T follicular helper cell (primary cell): ENCODE measurements at places on chromosomes 7 and 10.
A peak's percentile ranks its signal among the peaks of the same experiment; 100 is the strongest.

GRCh38 chr10:48568546-48568945 lies 36.3 kb downstream of the ARHGAP22 start:
- DNase-seq: no peak

DNA sequence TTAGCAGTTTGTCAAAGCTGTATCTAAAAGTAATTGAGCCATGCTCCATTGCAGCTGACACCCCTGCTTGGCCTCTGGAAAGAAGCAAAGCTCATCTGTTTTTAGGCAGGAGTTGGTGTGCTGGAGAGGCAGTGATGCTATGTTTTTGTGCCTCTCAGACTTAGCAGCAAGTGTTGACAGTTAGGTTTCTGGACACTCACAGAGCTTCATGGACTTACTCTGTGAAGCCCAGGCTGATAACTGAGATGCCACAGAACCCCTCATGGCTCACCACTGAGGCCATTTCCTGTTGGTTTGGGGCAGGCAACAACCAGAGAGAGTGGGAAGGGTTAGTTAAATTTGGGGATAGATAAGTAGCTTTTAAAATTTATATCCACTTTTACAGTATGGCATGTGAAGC lies 59.8 kb downstream of the BTAF1 start:
- no peak for DNase-seq

DNA sequence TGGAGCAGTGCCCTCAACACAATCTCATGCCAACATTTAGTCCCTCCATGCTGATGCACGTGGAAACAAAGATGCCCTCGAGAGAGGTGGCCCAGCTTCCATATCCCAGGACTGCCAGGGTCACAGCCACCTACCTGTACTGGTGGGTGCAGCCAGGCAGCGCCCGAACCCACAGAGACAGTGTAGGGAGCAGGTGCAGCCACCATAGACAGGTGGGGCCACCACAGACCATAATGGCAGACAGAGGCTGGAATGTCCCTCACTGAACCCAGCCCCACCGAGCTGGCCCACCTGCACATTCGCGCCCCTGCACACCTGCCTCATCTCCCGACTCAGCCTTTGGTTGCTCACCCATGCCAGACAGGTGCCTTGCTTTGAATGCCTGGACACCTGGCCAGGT lies 18.3 kb upstream of the CPXM2 start:
- no peak for DNase-seq

DNA sequence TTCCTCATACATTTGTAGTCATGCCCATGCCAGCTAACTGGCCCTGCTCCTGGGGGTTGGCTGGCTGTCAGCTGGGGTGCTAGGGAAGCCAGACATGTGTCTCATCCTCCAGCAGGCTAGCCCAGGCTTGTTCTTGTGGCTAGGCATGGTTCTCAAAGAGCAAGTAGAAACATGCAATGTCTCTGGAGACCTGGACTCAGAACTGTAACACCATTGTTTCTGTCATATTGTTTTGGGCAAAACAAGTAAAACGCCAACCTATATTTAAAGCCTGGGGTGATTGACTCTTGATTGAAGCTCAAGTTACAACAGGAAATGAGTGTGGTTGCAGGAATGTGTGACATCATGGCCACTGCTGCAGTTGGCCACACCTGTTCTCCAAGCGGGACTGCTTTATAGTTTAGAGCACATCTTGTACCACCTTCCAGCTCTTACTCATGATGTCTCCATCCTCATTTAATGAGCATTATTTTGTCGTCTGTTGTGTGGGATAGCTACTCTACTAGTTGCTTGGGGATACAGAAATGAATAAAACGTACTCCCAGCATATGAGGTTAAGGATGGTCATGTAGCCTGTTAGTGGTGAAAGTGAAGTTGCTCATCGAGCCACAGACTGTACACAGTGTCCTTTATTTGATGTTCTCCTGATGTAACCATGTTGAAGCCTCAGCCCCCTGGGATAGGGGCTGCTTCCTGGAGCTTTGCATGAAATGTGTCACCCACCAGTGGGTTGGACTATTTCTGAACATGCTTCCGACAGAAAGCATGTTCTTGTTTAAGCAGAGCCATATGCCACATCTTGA lies 168.4 kb downstream of the SORCS3 start:
- no peak for DNase-seq

DNA sequence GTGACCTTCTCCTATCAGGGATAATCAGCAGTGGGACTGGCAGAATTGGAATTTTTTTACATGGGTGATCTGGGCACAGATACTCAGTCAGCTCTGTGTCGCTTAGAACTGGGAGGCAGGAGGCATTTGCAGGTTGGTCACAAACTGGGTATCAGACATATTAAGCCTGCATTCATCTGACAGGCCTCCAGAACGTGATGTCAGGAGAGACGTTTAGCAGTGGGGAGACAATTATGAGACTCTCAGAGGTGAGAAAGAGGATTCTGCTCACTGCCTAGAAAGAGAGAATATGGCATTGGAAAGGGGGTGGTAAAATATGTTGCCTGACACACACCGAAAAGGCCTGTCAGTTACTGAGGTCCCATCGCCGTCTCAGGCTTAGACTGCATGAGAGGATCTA lies 717.6 kb upstream of the GALNT17 start:
- no peak for DNase-seq

- DNase-seq: no peak
Observed at GRCh38 chr7:27062946-27063345, 32.9 kb downstream of the HOXA1 start.

GRCh38 chr10:90959826-90960225 lies 38.9 kb upstream of the ANKRD1 start:
- DNase-seq: no peak

DNA sequence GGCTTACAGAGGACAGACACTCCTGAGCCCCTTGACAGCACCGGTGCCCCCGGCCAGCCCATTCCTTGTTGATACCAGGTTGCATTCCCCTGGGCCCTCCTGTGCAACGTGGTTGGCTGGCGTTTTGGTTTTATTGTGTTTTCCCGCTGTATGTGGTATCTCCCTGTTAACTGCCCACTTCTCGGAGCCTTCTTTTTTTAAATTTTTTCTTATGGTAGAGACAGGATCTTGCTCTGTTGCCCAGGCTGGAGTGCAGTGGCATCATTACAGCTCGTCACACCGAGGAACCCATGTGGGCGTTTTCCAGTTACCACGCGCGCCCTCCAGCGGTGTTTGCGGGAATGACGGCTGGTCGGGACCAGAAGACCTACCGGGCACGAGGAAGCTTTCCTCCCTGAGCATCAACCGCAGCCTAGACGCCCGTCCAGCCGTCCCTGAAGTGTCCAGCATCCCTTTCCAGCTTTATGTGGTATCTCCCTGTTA lies 16.9 kb upstream of the ZFAND2A start:
- DNase-seq: peak; percentile 61

DNA sequence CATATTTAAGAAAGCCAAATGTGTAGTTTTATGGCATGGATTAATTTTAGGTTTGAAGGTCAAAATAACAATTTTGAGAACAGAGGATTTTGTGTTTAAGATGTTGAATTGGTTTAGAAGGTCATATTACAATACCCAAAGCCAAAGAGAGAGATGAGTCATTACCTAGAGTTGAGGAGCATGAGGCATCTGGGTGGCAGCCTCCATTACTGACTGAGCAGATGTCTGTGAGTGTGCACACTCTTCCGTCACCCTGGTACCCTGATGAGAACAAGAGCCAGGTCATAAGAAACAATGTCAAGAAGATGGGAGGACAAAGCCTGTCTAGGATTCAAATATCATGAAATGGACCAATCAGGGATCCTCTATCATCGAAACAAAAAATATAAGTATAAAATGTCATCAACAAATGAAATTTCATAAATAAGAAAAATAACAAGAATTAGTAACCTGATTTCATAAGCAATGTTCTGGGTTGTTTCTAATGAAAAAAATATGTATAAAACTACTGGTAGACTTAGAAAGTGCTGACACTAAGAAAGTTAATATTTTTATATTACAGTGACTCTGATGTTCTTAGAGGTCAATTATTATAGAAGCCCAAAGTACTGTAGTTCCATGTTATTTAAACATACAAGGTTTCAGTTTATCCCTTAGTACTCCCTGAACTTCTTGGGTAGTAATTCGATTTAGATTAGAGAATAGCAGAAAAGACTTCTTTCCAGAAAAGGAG lies 20.0 kb downstream of the CUBN start:
- DNase-seq: no peak

- DNase-seq: no peak
Observed at GRCh38 chr7:50359258-50359994, 54.9 kb downstream of the IKZF1 start.

GRCh38 chr7:39969431-39969830 lies 19.4 kb downstream of the CDK13 start:
- DNase-seq: no peak

DNA sequence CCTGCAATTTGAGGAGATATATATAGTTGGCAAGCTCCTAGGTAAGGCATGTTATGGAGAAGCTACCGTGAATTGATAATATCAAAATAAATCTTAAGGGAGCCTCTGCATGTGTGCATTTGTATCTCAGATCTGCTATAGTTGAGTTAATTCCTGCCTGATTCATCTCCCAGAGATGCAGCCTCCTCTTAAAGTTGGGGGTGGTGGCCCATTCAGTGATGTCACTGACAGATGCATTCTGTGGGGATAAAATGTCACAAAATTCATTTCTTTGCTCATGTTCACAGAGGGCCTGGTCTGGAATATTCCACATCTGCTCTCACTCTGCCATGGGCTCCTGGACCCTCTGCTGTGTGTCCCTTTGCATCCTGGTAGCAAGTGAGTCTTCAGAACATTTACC lies 185.8 kb upstream of the PRSS1 start:
- DNase-seq: no peak

DNA sequence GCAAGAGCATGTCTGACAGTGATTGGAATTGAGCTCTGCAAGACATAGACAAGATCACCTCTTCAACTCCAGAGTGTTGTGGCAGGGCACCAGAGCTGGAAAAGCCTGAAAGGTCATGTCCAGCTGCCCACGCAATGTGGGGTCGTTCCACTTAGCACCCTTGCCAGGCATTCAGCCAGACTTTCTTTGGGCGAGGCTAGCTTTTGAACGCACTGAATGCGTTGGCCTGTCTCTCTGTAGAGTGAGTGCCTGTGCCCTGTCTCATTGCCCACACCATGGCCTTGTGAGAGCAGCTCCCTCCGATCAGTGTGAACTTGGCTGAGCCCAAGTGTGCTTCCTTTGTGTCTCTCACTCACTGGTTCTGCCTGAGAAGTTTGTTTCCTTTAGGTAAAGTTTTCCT lies 23.3 kb downstream of the UBTD1 start:
- DNase-seq: no peak

GRCh38 chr7:108079648-108080591 lies 50.2 kb downstream of the LAMB4 start:
- DNase-seq: no peak

- DNase-seq: no peak
Observed at GRCh38 chr10:120396228-120396627, 60.8 kb upstream of the PLPP4 start.

- DNase-seq: no peak
Observed at GRCh38 chr7:117803476-117803875, 69.8 kb downstream of the CTTNBP2 start.

- no peak for DNase-seq
Observed at GRCh38 chr10:100723770-100724530, 21.4 kb upstream of the PAX2 start.

- DNase-seq: no peak
Observed at GRCh38 chr7:116687801-116688201, 15.8 kb downstream of the MET start.

DNA sequence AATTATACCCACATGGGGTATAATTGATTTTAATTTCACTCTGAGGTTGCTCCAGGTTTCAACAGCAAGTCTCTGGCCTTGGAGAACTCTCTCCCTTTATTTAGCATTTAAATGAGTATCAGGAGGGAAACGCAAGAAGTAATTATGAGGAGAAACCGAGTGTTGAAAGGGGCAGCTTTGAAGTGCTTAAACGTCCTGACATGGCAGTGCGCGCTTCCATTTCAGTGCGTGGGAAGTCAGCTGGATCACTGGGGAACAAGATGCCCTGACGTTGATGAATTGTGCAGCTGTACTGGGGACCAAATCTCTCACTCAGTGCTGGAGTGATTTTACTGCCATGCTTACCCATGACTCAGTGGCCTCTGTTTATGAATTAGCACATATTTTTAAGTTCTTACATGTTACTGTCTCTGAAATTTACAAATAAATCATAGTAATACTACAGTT lies 106.0 kb upstream of the PRR15 start:
- no peak for DNase-seq

DNA sequence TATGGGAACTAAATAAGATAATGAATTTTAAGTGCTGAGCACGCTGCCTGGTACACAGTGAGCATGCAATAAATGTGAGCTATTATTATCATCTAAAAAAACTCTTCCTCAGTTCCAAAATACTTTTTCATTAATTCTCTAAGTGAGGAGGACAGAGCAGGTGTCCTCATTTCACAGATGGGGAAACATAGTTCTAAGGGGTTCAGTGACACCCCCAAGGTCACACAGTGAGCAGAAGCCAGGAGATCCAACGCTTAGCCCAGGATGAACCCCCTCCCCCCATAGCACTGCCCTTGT lies 6.8 kb upstream of the RRP12 start:
- no peak for DNase-seq

DNA sequence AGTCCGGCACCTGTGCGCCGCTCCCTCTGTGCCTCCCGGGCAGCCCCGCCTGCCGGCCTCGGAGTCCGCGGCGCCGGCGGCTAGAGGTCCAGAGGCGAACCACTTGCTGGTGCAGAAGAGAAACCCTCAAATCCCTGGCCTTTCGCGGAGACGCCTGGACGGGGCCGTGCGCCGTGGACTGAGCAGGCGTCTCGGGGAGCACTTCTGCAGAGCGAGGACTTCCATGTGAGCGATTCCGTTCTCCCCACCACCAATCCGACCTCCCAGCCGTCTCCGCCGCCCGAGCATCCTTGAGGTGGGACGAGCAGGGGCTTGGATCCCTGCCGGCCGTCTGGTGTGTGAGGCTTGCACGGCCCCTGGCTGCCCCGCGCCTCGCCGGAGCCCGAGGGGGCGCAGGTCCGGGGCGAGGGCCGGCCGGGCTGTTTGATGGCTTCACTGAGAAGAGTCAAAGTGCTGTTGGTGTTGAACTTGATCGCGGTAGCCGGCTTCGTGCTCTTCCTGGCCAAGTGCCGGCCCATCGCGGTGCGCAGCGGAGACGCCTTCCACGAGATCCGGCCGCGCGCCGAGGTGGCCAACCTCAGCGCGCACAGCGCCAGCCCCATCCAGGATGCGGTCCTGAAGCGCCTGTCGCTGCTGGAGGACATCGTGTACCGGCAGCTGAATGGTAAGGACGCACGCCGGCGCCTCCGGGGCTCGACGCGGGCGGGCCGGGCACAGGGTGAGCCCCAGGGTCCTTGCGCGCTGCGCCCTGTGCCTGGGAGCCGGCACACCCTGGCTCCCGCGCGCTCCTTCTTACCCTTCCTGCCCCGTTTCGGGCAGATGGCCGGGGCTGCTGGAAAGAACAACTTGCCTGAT lies 660 bp downstream of the GALNT17 start:
- DNase-seq: no peak

GRCh38 chr10:3605882-3606281 lies 179.1 kb downstream of the KLF6 start:
- DNase-seq: no peak
